ENCODE measurements at places on chromosomes 12 and 14. TPM values are rescaled to one million over a fixed set of nuclear protein-coding genes. Genes with fewer than 3 reads are reported as not detected.

DNA sequence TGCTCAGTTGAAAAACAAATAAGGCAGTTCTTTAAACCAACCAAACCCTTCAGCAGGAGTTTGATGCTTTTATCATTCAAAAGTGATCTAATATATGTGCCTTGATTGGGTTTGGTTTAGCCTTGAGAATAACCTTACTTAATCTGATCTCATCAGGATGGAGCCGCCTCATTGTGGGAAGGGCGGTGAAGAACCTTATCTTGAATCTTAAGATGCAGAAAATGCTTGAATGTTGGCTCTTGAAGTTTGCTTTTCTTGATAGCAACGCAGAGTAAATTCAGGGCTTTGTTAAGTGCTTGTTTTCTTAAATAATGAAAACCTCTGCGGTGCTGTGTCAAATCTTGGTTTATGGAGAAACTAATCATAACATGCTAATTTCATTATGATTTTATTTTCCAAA is 138.2 kb downstream of the MON2 start:
- H3K27ac ChIP-seq: no peak overlapping the region
- no peaks in the 10 kb centered on the region for H3K27me3 ChIP-seq
- peak overlapping the region; percentile 88 for H3K4me3 ChIP-seq
- no peak for DNase-seq
- no peaks in the 10 kb centered on the region for H3K36me3 ChIP-seq

DNA sequence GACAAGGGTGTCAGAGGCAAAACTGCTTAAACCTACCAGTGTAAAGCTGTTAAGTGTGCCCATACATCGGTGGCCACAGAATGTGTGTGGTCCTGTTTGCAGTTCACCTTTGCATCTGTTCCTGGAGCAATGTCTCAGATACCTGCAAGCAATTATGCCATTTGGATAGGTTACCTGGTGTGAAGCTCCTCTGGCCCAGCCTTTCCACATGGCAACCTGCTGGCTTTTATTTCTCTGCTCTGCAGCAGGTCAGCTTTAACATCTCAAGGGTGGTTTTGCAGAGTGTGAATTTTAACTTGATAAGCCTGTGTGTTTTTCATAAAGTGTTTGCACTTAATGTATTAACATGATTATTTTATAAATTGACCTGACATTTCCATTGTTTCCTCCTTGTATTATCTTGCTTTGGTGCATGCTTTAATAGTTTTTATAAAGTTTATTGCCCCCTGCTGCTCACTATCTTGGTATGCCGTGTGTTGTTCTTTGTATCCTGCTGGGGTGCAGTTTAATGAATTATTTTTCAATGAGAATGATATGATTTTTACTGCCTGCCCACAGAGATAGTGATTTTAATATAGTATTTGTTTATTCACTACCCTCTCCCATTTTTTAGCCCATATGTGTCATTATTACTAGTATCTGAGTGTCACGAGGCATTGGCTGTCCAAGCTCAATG is 403.8 kb downstream of the NPAS3 start:
- H3K4me1 ChIP-seq: no peaks in the 10 kb centered on the region
- H3K36me3 ChIP-seq: no peaks in the 10 kb centered on the region
- H3K27ac ChIP-seq: no peak overlapping the region
- DNase-seq: no peak
- no peak overlapping the region for H3K4me3 ChIP-seq

DNA sequence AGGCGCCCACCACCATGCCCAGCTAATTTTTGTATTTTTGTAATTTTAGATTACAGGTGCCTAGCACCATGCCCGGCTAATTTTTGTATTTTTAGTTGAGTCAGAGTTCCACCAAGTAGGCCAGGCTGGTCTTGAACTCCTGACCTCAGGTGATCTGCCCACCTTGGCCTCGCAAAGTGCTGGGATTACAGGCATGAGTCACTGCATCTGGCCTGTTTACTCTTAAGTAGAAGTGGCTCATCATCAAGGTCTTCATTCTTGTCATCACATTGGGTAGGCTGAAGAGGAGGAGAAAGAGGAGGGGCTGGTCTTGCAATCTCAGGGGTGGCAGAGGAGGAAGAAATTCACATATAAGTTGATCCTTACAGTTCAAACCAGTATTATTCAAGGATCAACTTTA is 152.4 kb upstream of the ATP2B1 start:
- H3K27ac ChIP-seq: no peak overlapping the region
- H3K4me3 ChIP-seq: no peak overlapping the region
- H3K36me3 ChIP-seq: no peaks in the 10 kb centered on the region

DNA sequence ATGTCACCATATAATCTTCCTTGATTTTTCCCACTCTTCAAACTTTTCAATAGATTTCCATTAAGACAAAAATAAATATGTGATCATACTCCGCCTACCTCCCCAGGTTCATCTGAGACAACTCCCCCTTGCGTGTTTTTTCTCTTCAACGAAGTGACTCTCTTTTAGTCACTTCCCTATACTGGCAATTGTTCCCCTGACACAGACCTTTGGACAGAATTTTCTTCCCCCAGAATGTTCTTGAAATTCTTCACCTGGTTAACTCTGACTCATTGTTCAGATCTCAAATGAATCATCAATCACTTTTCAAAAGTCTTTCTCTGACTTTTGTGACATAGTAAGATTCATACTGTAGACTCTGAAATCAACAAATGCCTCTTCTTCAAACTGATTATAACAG is 727.3 kb upstream of the LMO3 start:
- H3K27ac ChIP-seq: no peak overlapping the region
- H3K4me1 ChIP-seq: no peaks in the 10 kb centered on the region
- H3K36me3 ChIP-seq: no peaks in the 10 kb centered on the region

- no peak for DNase-seq
- H3K4me3 ChIP-seq: no peak overlapping the region
- H3K27ac ChIP-seq: no peak overlapping the region
- peaks cover 13% of the 10 kb centered on the region for H3K4me1 ChIP-seq
- H3K36me3 ChIP-seq: no peaks in the 10 kb centered on the region
- no peaks in the 10 kb centered on the region for H3K27me3 ChIP-seq
These were observed 198.0 kb upstream of the EEA1 start for GRCh38 chr12:93127107-93127560.

GRCh38 chr12:104490850-104491249 is 34.1 kb downstream of the CHST11 start:
- H3K27me3 ChIP-seq: no peaks in the 10 kb centered on the region
- no peak overlapping the region for H3K27ac ChIP-seq
- H3K4me1 ChIP-seq: no peaks in the 10 kb centered on the region
- no peak for DNase-seq

The LRP1 gene
- 248 TPM for total RNA-seq

The TAS2R46 gene
- 2.4 TPM for total RNA-seq

GRCh38 chr12:87233671-87234070 is 795.5 kb downstream of the C12orf50 start:
- no peak for DNase-seq
- no peaks in the 10 kb centered on the region for H3K27me3 ChIP-seq
- no peak overlapping the region for H3K4me3 ChIP-seq
- no peaks in the 10 kb centered on the region for H3K4me1 ChIP-seq

Measured in transverse colon (tissue), 4 donors.